ENCODE measurements at places on chromosomes 7 and 10.

- no peak for DNase-seq
Measured at GRCh38 chr10:131657318-131657984, 243.4 kb upstream of the PPP2R2D start.

DNA sequence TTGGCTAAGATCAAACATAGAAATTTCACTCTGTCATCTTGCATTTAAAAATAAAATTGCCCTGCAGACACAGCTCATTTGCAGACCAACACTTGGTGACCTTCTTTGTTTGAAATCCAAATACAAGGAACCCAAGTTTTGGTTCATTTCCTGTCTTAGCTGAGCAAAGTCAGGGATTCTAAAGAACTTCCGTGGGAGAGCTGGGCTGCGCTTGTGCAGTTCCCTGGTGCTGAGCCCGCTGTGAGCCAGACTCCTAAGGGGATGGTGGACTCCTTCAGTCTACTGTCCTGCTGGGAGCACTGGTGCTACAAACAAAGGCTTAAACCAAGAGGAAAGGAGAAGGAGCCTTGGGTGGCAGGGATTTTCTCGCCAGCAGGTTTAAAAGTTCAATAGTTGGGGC, 60.0 kb downstream of the MYOF start:
- DNase-seq: no peak

- no peak for DNase-seq
Measured at GRCh38 chr7:2138146-2138765, 94.5 kb downstream of the MAD1L1 start.

DNA sequence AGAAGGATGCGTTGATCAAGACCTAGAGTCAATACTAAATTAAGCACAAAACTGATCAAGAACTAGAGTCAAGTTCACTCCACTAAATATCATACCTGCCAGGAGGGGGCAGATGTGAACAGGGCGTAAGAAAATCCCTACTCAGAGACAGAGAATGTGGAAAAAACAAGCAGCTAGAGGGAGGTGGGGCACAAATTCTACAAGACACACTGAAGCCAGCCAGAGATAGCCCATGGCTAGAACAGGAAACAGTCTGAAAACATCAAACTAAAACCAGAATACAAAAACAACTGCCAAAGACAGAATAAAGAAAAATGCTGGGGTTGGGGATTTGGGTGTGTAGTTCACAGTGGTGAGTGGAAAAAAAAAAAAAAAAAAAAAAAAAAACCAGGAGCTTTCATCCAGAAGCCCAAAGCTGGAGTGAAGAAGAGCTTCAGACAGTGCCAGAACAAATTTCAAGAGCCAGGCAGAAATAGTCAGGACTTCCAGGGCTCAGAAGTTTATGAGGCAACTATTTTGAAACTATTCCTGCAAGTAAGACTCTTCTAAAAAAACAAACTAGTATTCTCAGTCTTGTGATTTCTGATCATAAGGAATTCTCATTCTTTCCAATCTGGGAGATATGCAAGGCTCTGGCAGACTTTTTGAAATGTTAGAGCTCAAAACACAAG, 118.3 kb downstream of the CCDC71L start:
- no peak for DNase-seq

GRCh38 chr7:24233386-24233785, 50.6 kb upstream of the NPY start:
- no peak for DNase-seq

- no peak for DNase-seq
Measured at GRCh38 chr10:9166770-9167169, 1112.3 kb downstream of the GATA3 start.

- DNase-seq: no peak
Measured at GRCh38 chr10:91511549-91512330, 101.6 kb downstream of the HECTD2 start.

DNA sequence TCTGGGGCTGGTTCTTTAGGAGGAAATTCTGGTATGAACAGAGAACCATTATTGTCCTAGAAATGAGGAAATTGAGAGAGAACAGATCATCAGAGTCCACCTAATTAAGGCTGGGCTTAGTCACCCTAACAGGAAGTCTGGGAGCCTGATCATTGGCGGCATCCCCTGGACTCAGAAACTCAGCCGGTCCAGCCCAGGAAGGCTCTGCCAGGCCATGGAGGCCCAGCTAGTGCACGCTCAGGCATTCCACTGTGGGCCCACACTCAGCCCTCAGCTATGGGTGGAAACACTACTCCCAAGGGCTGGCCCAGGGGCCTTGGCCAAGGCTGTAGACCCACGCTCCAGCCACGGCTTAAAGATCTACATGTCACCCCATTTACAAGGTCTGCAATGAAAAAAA, 109.2 kb downstream of the PTPN20 start:
- no peak for DNase-seq

- DNase-seq: no peak
Measured at GRCh38 chr10:372566-372965, 237.3 kb downstream of the ZMYND11 start.

GRCh38 chr7:117025891-117026290, 72.6 kb downstream of the ST7 start:
- DNase-seq: no peak

DNA sequence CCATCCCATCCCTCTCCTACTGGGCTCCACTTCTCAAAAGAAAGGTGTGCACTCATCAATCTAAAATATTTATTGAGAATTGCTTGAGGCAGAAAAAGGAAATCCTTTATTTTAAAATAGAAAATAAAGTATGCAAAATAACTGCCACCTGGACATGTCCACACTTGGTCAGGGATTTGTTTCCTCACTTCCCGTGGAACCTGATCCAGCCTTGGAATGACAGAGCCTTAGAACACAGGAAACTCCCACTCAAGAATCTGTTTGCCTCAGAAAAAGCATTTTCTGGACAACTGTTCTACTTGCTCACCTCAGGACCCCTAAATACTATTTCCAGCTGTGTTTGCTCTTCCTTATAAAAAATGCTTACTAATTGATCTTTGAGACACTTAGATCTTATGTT, 29.0 kb downstream of the AKR1C8 start:
- no peak for DNase-seq

Data from central memory CD8-positive, alpha-beta T cell (primary cell).